ENCODE measurements at places on chromosomes 2 and 18.
A peak's percentile ranks its signal among the peaks of the same experiment; 100 is the strongest.

- H3K4me3 ChIP-seq = no peak overlapping the region
- H3K36me3 ChIP-seq = no peaks in the 10 kb centered on the region
- no peaks in the 10 kb centered on the region for H3K27me3 ChIP-seq
- DNase-seq = no peak
Measured at GRCh38 chr2:164242409-164242808, 378.9 kb downstream of the GRB14 start.

DNA sequence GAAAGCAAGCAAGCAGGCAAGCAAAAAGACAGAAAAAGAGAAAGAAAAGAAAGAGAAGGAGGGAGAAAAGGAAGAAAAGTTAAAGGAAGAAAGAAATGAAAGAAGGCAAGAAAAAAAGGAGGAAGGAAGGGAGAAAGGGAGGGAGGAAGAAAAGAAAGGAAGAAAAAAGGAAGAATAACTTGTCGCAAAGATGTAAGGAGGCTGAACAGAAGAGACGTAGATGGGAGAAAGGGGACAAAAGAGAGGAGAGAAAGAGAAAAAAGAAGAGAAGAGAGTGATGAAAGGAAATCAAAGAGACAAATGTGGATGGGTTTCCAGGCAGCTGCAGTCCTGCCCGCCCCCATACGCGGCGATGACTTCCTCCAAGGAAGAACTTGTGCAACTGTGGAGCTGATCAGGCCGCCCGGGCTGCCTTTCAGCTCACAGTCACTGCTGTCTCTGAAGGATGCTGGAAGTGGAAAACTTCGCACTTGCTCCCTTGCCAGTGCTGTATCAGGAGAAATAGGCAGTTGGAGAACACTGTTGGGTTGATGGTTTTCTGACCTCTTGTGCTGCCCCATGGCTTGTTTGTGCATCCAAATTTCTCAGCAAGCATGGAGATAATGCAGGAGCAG, 52.9 kb downstream of the TRIB2 start:
- H3K27ac ChIP-seq = no peak overlapping the region
- H3K4me1 ChIP-seq = no peaks in the 10 kb centered on the region
- no peaks in the 10 kb centered on the region for H3K27me3 ChIP-seq
- no peaks in the 10 kb centered on the region for H3K36me3 ChIP-seq
- DNase-seq = no peak

DNA sequence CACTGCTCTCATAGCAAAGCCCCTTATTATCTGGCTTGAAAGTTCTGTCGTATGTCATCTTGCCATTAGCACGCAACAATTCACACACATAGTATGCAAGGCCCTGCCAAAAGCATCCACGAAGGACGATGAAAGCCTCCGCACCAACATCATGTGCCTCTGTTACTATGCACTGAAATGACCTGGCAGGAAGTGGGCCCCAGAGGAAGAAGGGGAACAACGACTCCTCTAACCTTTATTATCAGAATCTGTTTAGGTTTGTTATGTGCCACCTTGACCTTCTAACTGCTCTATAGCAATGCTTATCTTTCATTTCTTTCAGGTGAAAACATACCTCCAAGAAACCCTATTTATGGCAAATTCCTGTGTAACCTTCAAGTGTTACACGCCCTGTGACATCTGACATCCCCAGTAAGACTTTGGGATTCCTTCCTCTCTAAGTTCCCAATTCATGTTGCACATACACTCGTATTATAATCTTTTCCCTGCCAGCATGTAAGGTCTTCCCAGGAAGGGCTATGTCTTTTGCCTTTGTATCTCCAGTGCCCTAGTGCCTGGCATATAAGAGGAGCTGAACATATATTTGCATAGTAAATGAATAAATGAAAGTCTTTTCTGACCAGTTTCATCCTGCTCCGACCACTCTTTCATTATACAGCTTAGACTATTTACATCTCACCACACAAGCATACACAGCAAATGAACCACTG, 7.0 kb upstream of the NDUFV2 start:
- H3K4me3 ChIP-seq = no peak overlapping the region
- DNase-seq = no peak
- no peaks in the 10 kb centered on the region for H3K27me3 ChIP-seq
- H3K36me3 ChIP-seq = no peaks in the 10 kb centered on the region

DNA sequence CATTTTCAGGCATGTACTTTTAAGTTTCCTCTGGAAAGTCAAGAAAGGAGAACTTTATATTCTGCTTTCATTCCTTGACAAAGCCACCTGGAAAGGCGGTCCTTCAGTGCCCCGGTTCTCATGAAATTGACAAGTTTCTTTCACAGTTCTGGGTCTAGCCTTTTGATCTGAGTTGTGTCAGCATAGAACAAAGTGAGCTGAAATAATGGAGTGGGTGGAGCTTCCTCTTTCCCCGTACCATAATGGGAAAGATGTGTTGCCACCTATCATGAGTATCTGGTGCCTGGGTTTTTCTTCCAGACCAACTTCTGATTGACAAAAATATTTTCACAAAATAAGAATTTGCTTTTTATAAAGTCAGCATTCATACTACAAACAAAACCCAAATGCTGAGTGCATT, 49.3 kb downstream of the PTRHD1 start:
- no peak overlapping the region for H3K27ac ChIP-seq
- H3K27me3 ChIP-seq = no peaks in the 10 kb centered on the region
- H3K36me3 ChIP-seq = peaks cover 12% of the 10 kb centered on the region

DNA sequence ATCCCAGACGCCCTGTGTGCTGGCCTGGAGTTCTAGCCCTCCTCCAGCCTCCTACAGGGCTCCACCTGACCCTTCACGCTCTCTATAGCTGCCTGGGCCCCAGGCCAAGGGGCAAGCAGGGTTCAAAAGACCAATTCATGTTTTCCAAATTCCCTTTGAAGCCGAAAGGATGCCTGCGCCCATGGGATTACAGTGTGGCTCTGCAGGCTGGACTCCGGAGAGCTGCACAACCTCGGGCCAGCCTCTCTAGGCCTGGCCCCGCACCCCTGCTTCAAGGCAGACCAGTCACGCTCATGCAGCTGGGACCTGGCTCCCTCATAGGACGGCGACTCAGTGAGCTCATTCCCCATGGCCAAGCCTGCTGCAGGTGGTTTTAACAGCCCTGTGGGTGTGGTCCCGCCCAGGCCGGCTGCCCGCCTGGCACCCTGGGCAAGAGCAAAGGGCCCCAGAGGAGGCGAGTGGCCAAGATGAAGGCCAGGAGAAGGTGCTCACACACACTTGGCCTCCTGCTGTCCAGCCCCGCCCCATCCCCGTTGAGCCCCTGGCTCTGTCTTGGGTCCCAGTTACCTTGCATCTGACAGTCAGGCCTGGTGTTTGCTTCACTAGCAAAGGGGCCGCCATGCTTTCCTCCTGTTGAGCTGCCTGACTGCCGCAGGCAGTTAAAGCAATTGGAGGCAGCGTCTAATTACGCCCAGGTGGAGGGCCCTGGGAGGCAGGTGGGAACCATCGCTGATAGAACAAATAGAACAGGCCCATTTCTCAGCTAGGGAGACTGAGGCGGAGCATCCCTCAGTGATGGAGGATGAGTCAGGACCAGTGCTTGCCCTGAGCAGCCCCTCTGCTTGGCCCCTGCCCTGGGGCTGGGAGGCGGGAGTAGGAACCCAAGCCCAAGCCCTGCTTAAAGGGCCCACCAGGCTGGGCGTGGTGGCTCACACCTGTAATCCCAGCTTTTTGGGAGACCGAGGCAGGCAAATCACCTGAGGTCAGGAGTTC, 56.9 kb downstream of the SMAD7 start:
- peaks cover 27% of the 10 kb centered on the region for H3K4me1 ChIP-seq
- DNase-seq = peak; percentile 60
- H3K36me3 ChIP-seq = no peaks in the 10 kb centered on the region
- H3K27ac ChIP-seq = no peak overlapping the region

DNA sequence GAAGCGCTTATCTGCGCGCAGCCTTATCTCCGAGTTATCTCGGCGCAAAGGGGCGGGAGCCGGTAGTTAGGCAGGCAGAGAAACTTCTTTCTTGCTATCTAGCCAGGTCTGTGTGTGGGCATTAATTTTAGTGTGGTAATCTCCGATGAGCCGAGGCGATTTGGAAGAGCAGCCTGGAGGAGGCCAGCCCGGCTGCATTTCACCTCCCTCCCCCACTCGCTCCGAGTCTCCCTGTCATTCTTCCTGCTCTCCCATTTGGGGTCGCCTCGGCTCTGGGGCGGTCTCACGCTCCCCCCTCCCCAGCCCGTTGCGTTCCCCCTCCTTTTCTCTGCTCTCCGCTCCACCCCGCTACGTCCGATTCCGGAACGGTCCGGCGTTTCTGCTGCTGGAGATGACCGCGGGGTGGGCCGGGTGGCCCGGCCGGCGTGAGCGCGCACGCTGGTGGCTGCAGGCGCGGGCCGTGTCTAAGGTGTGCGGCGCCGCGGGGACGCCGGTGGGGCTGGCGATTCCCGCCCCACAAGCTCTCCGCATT, 566 bp downstream of the GATA6 start:
- peak; percentile 80 for DNase-seq
- H3K27ac ChIP-seq = peak overlapping the region; percentile 88
- peaks cover 75% of the 10 kb centered on the region for H3K27me3 ChIP-seq
- H3K4me1 ChIP-seq = peaks cover 35% of the 10 kb centered on the region

GRCh38 chr2:109497463-109497862, 116.3 kb downstream of the SEPTIN10 start:
- no peaks in the 10 kb centered on the region for H3K27me3 ChIP-seq
- no peak overlapping the region for H3K4me3 ChIP-seq
- H3K36me3 ChIP-seq = no peaks in the 10 kb centered on the region
- no peak overlapping the region for H3K27ac ChIP-seq
- H3K4me1 ChIP-seq = peaks cover 15% of the 10 kb centered on the region

GRCh38 chr2:1925928-1926327, 181.6 kb upstream of the PXDN start:
- DNase-seq = no peak
- no peak overlapping the region for H3K27ac ChIP-seq
- H3K27me3 ChIP-seq = no peaks in the 10 kb centered on the region

GRCh38 chr2:150486539-150487484, 655 bp downstream of the RND3 start:
- H3K27ac ChIP-seq = peak overlapping the region; percentile 78
- peaks cover 13% of the 10 kb centered on the region for H3K27me3 ChIP-seq
- H3K4me1 ChIP-seq = no peaks in the 10 kb centered on the region
- H3K4me3 ChIP-seq = peak overlapping the region; percentile 44

DNA sequence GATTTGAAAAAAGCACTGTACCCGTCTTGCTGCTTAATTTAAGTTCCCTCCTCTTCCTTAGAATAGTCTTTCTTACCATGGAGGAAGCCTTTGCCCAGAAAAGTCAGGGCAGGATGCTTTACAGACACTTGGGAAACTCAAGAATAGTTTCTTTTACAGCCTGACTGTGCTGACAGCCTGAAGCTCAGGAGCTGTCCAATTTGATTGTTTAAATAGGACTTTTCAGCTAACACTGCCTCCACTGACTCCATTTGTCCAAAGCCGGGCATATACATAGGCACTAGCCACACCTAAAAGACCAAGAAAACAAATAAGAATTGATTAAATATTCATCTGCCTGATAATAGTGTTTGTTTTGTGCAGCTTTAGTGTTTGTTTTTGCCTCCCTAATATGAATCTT, 110.9 kb upstream of the L3MBTL4 start:
- H3K36me3 ChIP-seq = no peaks in the 10 kb centered on the region
- no peak overlapping the region for H3K4me3 ChIP-seq
- H3K27me3 ChIP-seq = no peaks in the 10 kb centered on the region
- no peaks in the 10 kb centered on the region for H3K4me1 ChIP-seq
- H3K27ac ChIP-seq = no peak overlapping the region
- no peak for DNase-seq

DNA sequence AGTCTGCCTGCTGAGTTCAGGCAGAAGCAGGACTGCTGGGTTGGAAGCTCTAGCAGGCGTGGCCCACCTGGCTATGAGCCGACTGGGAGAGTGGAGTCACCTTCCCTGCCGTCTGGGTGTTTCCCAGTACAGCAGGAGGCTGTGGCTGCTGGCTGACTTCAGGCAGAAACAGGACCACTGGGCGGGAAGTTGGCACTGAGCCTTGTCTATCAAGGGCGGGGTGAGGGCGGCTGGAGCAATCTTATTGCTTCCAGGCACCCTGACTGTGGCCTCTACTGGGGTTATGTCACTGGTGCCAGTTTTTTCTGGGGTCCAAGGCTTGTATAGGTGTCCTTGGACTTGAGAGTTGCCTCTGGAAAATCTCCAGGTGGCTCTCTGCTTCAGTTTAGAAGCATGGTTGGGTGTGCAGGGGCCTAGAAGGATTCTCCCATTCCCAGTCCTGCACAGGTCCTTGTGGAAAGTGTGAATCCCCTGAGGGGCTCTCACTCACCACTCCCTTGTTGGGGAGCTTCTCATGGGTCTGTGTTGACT, 30.5 kb downstream of the LTBP1 start:
- H3K27me3 ChIP-seq = no peaks in the 10 kb centered on the region
- H3K4me3 ChIP-seq = no peak overlapping the region
- H3K4me1 ChIP-seq = peaks cover 3% of the 10 kb centered on the region
- DNase-seq = no peak

GRCh38 chr2:168594778-168595177, 138.7 kb downstream of the CERS6 start:
- H3K4me1 ChIP-seq = no peaks in the 10 kb centered on the region
- no peak overlapping the region for H3K27ac ChIP-seq
- H3K4me3 ChIP-seq = no peak overlapping the region
- no peaks in the 10 kb centered on the region for H3K27me3 ChIP-seq
- no peak for DNase-seq

- no peak overlapping the region for H3K4me3 ChIP-seq
- no peak for DNase-seq
- H3K27me3 ChIP-seq = no peaks in the 10 kb centered on the region
- H3K4me1 ChIP-seq = no peaks in the 10 kb centered on the region
- no peak overlapping the region for H3K27ac ChIP-seq
- no peaks in the 10 kb centered on the region for H3K36me3 ChIP-seq
Measured at GRCh38 chr2:56202381-56203121, 18.8 kb downstream of the CCDC85A start.

DNA sequence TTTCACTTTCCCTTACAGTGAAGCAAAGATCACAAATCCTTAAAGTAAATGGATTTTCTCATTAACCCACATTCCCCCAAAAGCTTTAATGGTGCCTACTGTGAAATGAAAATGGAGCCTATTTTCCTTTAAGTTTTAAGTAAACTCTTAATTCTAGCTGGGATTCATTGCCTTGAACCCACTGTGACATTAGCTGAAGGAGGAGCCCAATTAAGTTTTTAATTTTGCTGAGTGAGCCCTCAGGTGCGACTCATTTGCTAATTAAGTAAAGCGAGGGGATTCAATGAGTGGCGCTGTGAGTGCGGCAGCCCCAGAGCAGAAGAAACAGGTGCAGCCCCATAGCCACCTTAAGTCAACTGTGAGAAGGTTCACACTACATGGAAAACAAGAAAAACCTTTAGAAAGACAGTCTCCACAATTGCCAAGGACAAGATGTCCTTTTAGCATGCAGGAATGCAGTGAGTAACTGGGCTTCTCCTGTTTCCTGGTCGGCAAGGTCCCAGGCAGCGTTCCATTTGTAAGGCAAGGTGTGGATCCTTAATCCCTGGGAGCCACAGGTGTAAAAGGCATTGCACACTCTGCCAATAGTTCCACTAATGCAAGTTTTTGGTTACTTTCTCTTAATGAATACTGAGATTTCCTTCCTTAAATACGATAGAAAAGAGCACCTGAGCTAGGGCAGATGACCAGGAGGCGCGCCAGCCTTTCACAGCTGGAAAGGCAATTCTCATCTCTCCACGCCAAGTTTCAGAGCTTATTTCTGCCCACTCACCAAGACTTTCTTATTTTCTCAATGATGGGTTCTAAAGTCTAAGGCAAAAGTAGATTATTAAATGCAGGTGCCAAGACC, 87.7 kb downstream of the TMEM18 start:
- no peak overlapping the region for H3K4me3 ChIP-seq
- no peaks in the 10 kb centered on the region for H3K36me3 ChIP-seq
- no peak overlapping the region for H3K27ac ChIP-seq
- H3K27me3 ChIP-seq = no peaks in the 10 kb centered on the region

Measured in spleen (tissue), 13 donors.